ENCODE measurements at places on chromosomes 5 and 9.

DNA sequence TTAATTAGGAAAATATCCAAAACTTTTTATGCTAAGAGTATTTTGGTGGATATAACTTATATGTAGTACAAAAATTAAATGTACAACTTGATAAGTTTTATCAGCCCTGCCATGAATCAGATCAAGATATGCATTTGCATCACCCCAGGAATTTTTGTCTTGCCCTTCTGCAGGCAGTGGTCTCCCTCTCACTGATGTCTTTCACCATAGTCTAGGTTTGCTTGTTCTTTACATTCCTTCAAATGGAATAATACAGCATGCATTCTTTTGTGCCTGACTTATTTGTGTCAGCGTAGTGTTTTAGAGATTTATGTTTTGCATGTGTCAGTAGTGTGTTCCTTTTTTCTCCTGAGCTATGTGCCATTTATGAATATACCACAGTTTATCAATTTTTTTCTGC lies 36.4 kb downstream of the RNF180 start:
- DNase-seq = no peak

GRCh38 chr5:119385536-119386128 lies 29.8 kb downstream of the TNFAIP8 start:
- DNase-seq = no peak

DNA sequence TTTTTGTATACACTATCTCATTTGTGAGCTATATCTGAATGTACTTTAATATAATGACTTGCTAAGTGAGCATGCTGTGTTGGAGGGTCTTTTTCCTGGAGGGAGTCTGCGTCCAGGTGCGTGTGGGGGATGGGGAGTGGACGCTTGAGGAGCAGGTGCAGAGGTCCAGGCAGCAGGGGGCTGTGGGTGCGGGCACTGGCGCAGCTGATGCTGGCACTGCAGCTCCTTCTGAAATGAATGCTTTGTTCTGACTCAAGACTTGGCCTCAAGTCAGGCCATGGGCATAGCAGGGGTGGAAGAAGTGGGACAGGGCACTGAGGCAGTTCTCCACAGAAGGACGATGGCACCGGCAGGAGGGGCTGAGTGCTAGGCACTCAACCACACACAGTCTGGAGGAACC lies 165.7 kb upstream of the IRX1 start:
- DNase-seq = no peak

- DNase-seq = no peak
These were observed 56.9 kb upstream of the ALDH1A1 start for GRCh38 chr9:73009649-73010288.

DNA sequence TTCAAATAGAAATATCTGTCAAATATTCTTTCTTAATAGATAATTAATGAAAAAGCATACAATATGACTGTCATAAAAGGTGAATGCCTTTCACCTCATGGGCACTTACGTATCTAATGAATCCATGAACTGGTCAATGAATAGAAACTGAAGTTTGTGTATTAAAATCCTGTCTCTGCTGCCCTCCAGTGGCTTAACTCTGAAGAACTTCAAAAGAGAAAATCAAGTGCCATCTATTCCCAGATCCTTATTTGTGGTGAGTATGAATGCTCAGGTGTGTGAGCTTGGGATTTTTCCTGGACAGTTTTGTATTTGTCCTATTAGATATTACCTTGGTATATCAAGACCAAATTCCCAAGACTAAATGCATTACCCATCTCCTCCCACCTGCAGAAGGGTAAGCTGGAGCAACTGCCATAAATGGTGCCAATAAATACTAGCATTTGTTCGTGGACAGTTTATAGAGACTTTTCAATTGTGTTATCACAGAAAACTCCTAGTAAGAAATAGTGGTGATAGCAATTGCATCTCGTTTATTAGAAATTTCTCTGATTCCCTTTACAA lies 44.0 kb upstream of the SVEP1 start:
- DNase-seq = no peak

DNA sequence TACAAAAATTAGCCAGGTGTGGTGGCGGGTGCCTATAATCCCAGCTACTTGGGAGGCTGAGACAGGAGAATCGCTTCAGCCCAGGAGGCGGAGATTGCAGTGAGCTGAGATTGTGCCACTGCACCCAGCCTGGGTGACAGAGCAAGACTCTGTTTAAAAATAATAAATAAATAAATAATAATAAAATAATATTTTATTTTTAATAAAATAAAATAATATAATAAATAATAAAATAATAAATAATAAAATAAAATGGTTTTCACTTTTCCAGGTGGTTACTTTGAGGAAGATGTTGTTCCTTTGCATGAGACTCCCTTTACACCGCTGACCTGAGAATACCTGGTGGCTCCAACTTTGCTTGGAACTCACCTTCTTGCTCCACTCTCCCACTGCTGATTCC lies 82.8 kb downstream of the RCL1 start:
- no peak for DNase-seq

DNA sequence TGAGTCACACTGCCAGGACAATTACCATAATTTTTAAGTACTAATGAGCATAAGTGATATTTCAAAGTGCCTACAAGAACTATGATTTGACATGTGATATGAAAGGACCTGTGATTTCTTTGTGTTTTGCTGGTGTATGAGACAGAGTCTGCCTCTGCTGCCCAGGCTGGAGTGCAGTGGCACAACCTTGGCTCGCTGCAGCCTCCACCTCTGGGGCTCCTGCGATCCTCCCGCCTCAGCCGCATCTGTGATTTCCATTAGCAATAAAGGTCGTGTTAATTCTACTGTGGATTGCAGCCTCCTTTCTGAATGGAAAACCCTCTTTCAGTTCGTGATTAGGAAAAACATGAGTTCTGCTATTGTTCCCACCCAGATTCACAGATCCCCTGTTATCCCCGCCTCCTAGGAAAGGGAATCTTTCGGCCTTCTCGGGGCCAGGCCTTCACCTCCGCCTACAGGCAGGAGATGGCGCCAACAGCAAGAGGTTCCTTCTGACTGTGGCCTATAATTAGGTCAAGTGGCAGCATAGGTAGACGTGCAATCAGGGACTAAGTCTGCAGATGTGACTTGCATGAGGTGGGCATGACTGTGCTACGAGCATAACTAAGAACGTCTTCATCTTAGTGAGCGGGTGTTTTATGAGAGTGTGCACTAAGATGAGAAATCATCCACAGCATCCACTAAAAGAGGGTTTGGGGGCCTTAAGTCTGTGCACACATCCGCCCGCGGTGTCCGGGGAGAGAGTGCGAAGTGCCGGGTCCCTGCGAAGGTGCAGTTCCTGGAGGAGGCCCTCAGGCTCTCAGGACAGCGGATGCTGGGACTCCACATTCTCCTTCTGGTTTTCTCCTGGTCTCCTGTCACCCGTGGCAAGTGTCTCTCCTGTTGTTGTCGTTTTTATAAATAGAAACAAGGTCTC lies 23.1 kb downstream of the TRIM7 start:
- DNase-seq = no peak

- no peak for DNase-seq
These were observed 75.2 kb downstream of the TMC1 start for GRCh38 chr9:72596451-72597180.

- DNase-seq = no peak
These were observed 7.6 kb upstream of the IRF1 start for GRCh38 chr5:132498152-132498551.

All from stimulated activated CD8-positive, alpha-beta memory T cell treated with anti-CD3 and anti-CD28 coated beads, Interleukin-7, amount 100 ng/mL, for 1 hour (primary cell).